ENCODE measurements at places on chromosomes 12 and 14.

GRCh38 chr14:68936980-68937379, 42.1 kb downstream of the ACTN1 start:
- no peak for DNase-seq

DNA sequence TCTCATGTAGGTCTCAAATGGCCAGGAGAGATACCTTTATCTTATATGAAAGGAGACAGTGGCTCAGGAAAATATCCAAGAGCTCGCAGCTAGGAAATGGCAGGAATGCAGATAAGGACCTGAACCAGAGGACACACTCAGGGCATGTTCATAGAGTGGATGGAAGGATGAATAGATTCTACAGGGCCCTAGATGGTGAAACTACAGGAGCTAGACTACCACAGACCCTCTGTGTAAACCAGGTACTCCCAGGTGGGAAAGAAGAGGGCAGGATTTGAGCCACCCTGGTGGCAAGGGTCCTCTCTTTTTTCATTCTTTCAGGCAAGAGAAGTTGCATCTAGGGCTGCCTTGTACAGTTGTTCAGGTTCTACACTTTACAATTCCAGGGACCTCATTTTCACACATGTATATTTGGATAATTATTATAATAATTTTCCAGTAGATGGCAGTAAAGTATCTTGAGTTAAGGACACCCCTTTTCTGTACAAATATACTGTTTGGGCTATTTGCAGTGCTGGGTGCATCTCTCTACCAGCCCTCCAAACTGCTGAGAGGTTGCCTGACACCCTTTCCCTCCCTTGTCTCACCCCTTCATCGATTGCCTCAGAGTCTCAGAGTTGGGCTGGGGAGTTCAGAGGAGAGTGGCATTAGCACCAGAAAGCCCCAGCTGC, 10.5 kb upstream of the ZDHHC22 start:
- no peak for DNase-seq

GRCh38 chr12:68391937-68392336, 59.8 kb upstream of the MDM1 start:
- DNase-seq = no peak

DNA sequence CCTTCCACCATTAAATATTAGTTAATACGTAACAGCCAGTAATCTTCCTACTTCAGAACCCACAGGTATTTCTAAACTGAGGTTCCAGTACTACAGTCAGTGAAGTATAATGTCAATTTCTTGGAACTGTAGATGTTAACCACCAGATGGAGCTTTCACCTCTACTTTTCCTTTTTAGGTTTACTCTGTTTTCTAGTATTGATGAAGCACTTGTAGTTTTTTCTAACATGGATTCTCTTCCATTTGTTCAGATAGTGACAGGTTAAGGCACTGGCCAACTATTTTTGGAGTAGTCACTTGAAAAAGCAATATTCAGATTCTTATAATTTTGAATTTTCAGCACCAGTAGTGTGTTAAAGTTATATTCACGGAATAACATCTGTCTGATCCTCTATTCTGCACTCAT, 4.6 kb upstream of the SEC23A start:
- peak; percentile 44 for DNase-seq

- no peak for DNase-seq
These were observed at the start of gene CCER1 for GRCh38 chr12:90954921-90955320. Gene CCER1, minus strand, starts transcription at chr12:90955176. Its CDS starts 434 bp downstream, at chr12:90954742.

DNA sequence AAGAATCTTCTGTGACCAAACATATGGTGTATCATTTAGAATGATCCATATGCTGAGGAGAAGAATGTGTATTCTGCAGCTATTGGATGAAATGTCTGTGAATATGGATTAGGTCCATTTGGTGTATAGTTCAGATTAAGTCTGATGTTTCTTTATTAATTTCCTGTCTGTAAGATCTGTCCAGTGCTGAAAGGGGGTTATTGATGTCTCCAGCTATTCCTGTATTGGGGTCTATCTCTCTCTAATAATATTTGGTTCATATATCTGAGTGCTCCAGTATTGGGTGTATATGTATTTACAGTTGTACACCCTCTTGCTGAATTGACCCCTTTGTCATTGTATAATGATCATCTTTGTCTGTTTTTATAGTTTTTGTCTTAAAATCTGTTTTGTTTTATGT, 33.5 kb downstream of the SLC38A2 start:
- DNase-seq = no peak

Data from SK-N-DZ (cell line).